ENCODE measurements at places on chromosomes 6 and 20.

GRCh38 chr20:4445784-4446183 is 275.9 kb upstream of the PRND start:
- no peak for DNase-seq

GRCh38 chr20:43514648-43514999 is 7.1 kb downstream of the L3MBTL1 start:
- DNase-seq, result no peak

GRCh38 chr6:42403831-42404230 is 47.9 kb downstream of the TRERF1 start:
- DNase-seq, result no peak

DNA sequence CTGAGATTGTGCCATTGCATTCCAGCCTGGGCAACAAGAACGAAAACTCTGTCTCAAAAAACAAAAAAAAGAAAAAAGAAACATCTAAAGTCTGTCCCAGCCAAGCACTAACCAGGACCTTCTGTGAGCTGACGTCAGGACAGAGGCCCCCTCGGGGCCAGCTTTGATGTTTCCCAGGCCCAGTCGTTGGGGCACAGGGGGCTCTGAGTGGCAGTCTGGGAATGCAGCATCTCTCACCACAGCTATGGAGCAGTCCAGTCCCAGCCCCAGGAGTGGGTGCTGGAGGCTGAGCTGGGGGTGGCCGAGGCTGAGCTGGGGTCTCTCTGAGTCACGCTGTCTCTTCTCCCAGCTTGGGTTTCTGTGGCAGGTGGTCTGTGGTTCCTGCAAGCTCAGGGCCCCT is 46.0 kb upstream of the SRF start:
- no peak for DNase-seq

GRCh38 chr6:152404936-152405595 is 232.1 kb downstream of the SYNE1 start:
- no peak for DNase-seq

DNA sequence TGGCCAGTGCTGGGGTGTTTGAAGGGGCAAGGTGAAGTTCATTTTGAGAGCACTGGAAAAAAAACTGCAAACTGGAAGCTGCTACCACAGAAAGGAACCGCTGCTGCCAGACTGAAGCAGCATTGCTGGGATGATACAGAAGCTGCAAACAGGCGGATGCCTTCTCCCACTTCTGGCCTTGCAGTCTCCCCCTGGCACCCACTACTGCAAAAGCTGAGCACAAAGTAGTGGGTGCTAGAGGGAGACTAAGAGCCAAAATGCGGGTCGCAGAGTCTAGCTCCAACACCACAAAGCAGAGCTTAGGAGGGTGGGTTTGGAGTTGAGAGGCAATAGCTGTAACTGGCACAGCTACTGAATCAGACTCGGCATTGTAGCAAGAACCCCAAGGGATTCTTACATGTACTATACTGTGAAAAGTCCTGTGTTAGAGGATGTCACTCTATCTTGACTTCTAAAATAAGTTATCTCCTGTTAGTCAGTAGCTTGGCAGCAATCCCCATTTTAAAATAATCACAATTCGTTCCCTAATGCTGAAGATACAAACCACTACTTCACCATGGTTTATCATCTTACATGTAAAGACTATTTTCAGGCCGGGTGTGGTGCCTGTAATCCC is 44.0 kb upstream of the COL21A1 start:
- DNase-seq, result no peak

- DNase-seq, result no peak
Measured at GRCh38 chr6:116156405-116157326, 30.7 kb upstream of the COL10A1 start.

DNA sequence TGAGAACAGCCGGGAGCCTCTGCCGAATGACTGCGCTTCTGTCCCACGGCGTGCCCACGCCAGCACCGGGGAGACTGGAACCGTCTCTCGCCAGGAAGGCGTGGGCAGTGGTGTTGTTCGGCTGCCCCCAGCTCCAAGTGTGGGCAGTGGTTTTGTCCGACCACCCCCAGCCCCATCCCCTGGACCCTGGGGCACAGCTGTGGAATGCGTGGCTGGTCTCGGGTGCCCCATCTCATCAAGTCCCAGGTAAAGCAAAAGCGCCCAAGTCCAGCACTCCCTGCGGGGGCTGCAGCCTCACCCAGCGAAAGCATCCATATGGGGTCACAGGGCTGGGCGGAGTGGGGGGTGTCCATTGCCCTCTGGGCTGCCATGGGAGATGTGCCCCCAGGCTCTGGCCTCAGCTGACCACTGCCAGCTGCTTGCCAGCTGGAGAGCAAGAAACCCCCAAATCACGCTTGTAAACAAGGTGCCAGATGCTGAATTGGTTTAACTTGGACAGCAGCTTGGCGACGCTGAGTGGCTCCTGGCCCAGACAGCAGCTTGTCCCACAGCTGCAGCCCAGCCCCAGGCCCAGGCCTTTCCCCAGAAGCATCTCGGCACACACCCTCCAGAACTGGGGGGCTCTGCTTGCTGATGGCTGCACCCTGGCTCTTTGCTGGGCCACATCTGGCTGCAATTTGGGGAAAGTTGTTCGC is 4.5 kb downstream of the CABLES2 start:
- DNase-seq, result no peak

DNA sequence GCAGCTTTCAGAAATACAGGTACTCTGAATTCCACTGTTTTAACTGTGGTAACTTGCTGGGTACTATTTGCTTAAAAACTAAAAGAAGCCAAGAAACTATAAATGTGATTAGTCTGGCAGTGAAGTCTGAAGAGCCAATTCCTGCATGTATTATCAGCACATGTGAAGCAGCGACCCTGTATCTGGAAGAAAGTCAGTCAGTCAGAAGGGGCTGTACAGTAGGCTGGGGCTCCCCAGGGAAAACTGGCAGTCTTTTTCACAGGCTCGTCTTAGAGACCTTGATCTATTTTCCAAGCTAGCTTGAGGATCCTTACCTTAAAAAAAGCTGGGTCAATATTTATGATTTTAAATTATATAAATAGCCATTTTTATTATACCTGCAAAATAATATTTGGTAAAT is 104.9 kb downstream of the PDSS2 start:
- DNase-seq, result no peak

- no peak for DNase-seq
Measured at GRCh38 chr6:11672256-11672655, 106.3 kb downstream of the ADTRP start.

- DNase-seq, result no peak
Measured at GRCh38 chr6:25630508-25631278, 21.3 kb upstream of the SCGN start.

GRCh38 chr6:109743739-109744138 is 52.6 kb downstream of the FIG4 start:
- no peak for DNase-seq

DNA sequence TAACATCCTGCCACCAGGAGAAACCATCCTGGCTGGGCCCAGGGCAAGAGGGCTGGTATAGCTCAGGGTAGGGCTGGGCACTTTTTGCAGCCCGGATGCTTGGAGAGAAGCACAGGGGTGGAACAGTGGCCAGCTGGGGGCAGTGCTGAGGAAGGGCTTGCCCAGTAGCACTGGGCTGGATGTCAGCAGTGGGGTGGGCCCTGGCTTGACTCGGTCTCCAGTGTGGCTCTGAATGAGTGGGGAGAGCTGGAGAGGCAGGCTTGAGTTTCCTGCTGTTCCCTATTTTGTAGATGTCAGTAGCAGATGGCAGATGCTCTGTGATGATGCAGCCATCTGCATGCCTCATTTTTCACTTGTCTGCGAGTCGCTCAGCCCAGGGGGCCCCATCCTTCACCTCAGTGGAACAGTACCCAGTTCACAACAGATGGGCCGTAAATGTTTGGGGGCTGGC is 56.3 kb upstream of the TULP1 start:
- DNase-seq, result no peak

DNA sequence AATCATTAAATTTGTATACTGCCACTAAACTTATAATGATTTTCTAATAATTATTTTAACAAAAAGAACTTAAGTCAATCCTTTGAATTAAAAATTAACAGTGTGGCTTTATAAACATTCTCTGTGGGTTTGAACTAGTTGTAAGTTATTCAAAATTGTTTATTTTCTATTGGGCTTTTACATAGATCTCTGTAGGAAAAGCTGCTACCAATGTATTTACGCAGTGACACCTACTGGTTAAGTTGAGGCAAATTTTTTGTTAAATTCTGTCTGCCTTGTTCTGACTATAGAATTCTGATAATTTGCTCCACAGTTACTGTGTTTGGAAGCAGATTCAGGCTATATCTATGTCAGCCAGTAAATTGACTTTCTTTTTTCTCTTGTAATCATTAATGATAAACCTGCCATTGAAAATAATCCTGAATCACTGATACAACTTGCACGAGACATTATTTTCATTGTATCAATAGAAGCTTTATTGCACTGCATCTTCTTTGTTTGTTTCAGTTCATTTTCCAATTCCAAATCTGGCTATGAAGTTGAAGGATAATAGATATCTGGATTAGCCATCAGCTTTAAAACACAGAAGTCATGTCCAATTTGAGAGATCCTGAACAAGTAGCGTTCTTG is 66.0 kb upstream of the UTRN start:
- DNase-seq, result peak; percentile 24

Measured in GM19239 (cell line).